Stimulated activated CD8-positive, alpha-beta memory T cell treated with anti-CD3 and anti-CD28 coated beads, Interleukin-2, amount 100 ng/mL, for 1 hour (primary cell): ENCODE measurements at places on chromosomes 5 and 9.

DNA sequence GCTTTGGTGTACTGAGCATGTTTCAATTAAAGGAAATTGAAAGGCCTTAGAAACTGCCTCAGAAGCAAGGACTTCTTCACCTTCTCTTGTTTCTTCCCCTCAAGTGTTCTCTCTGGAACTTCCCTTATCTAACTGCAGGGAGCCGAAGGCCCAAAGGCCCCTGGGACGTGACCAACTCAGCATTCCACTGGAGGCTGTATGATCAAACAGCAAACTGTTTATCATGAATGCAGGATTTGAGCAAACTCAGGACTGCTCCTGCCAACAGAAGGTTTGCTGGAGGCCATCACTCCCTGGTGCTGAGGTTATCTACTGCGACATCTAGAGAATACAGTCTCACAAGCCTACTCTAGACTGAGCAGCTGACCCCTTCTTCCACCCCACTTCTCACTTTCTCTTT lies 4.8 kb upstream of the CDH10 start:
- no peak for DNase-seq

DNA sequence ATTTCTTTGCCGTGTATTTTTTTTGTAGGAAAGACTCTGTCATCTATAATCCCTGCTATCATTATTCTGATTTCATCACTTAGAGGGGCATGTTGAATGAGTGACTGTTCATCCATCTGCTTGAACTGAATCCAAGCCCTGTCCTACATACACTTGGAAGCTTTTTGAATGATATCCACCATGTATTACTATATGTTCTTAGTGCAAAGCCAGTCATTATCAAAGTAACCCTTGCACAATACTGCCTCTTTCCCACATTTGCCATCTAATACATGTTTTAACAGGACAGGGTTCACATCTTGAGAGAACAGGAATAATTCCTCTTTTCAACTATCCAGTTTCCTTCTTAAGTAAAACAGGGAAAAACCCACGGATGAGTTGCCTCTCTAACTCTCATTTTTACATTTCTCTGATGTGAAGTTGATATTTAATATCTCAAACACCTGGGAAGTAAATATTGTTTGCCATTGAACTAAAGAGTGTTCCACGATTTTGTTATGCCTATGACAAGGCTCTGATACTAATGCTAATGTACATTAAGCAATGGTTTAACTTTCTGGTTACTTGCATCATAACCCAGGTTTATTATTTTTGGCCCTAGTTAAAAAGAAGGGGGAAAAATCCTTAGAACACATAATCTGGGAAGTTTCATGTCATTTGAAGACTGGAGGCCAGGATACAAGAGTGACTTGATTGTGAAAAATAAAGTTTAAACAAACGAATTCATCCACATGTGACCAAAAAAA lies 103.7 kb upstream of the TARS1 start:
- no peak for DNase-seq

DNA sequence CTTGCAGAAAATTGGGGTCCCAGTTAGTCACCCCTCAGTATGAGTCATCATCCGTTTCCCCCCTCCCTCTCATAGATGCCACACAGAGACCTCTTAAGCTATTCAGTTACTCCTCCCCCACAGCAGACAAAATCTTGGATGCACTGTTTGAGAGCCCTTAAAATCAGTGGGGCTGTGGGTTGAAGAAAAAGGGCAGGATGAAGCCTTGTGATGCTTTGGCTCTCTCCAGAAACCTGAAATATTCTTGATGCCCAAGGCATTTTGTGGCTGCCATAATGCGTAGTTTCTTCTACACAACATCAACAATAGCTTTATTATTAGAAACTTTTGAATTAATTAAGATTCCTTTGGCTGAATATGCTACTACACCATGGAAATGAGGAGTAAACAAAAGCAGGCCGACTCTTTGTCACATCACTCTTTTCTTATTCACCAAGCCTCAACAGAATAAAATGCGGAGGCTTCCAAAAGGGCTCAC lies 133.8 kb downstream of the MRPS30 start:
- DNase-seq: no peak

- no peak for DNase-seq
These were observed 168.4 kb downstream of the PBX3 start for GRCh38 chr9:125915606-125916005.

- DNase-seq: no peak
These were observed 15.0 kb downstream of the ANKRD33B start for GRCh38 chr5:10578869-10579268.

DNA sequence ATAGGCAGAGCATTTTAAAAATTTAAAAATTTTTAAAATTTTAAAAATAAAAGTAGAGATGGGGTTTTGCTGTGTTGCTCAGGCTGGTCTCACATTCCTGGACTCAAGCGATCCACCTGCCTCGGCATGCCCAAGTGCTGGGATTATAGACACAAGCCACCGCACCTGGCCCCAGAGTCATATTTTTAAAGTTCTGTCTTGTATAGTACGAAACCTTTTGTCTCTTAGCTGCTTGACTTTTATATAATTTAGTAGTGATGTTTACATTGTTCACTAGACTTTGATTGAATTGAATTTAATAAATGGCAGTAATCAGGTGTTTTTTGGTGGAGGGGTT lies 31.0 kb downstream of the LRRTM2 start:
- no peak for DNase-seq

DNA sequence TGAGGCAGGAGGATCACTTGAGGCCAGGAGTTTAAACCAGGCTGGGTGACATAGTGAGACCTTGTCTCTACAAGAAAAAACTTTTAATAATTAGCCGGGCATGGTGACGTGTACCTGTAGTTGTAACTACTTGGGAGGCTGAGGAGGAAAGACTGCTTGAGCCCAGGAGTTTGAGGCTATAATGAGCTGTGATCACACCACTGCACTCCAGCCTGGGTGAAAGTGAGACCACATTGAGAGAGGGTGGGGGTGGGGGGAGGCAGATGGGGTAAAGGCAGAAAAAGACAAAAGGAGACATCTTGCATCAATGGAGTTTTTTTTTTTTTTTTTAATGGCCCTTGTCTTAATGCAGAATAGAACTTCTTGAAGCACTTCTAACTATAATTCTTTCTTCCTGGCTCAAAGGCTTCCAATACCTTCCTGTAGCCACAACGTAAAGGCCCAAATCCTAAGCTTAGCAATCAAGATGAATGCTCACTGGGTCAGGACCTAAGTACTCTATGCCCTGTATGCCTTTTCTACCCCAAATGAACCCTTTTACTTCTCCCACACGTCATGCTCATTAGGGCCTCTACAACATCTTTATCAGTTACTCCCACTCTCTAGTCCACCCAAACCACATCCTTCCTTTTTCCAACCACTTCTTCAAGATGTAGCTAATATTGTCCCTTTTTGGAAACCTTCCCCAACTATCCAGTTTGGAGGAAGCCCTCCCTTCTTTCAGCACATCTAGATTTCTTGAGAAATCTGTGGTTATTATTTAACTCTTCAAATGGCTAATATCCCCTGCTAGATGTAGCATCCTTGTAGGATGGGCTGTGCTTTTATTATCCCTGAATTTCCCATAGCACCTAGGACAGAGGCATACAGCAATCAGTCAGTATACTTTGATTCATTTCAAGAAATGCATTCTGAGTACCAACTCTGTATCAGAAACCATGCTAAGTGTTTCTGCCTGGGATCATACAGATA lies 40.8 kb downstream of the CSF2 start:
- no peak for DNase-seq

DNA sequence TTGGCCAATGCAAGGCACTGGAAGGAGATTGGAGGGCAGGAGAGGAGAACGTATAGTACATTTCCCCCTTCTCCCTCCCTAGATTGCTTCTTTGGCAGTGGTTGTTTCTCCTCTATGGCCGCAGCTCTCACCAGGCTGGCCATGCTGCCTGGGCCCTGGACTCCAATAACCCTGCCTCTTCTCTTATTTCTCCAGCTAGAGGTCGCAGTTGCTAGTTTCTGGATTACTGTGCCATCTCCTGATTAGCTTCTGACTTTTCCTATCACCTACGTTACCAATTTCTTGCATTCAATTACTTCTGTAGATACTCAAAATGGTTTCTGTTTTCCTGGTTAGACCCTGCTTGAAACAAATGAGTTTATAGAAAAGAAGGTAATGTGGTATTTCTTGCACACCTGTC lies 2.4 kb upstream of the MACIR start:
- DNase-seq: no peak

- no peak for DNase-seq
These were observed 197.5 kb upstream of the DMRT1 start for GRCh38 chr9:643966-644365.

DNA sequence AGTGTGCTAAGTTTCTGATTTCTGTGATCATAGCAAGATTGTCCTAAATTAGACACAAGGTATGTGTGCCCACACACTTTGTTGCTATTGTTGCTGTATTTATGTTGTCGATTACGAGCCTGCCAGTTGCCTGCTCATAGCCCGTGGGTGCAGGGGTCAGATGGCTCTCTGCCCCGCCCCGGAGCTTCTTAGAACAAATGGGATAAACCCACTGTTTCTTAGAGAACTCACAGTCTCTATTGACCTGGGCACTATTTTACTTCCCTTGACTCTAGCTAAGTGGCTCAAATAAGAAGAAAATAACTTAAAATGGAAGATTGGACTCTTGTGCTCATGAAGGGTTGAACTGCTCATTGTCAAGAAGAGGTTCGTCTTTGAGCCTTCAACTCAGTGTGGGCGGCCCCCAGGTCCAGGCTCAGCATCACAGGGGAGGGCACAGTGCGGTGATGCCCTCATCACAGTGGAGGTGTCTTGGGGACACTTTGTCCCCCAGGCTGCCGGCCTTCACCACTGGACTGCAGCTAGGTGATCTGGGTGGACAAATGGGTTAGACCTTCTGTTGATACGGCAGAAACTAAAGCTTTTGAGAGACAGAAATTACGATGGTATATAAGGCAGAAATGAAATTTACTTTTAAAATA lies 155.5 kb downstream of the TENT4A start:
- no peak for DNase-seq

GRCh38 chr9:34562135-34562745 lies 27.3 kb downstream of the CNTFR start:
- DNase-seq: no peak

DNA sequence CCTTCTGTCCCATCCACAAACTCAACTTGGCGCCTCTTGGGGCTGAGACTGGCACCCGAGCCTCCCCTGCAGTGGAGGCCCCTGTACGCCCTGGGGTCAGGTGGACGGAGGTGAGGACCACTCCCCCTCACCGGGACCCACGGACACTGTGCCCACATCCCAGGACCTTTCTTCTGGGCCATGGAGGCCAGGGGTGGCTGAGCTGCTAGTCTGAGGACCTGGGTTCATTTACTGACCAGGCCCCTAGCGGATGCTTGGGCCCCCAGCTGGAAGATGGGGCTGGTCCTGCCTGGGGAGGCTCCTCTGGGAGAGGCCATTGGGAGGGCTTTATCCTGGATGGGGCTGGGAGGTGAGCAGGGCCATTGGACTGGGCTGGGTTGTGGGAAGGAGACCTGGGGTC lies 16.9 kb upstream of the SLC6A19 start:
- no peak for DNase-seq

DNA sequence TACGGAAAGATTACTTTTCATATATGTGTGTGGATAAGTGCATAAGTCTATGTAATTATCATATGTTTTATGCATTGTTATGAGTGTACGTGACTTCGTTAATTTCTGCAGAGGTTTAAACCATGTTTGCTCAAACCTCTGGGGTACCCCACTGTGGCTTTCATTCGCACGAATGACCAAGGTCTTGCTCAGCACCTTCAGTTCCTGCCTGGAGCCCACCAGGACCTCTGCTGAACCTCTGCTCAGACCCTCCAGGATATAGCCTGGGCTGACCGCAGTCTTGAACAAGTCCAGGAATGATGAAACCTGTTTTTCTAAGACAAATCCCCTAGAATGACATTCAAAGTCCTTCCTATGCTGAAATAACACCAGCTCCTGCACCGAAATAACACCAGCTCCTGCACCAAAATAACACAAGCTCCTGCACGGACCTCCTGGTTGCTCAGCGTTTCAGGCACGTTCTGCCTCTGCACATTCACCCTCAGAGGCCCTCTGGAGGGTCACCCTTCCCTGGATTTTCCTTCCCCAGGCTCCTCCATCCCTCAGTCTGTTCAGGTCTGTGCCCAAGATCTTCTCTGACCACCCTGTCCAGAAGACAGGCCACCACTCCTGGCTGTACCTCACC lies 99.7 kb upstream of the BOD1 start:
- no peak for DNase-seq

GRCh38 chr9:28925157-28925556 lies 1351.9 kb upstream of the C9orf72 start:
- DNase-seq: no peak

DNA sequence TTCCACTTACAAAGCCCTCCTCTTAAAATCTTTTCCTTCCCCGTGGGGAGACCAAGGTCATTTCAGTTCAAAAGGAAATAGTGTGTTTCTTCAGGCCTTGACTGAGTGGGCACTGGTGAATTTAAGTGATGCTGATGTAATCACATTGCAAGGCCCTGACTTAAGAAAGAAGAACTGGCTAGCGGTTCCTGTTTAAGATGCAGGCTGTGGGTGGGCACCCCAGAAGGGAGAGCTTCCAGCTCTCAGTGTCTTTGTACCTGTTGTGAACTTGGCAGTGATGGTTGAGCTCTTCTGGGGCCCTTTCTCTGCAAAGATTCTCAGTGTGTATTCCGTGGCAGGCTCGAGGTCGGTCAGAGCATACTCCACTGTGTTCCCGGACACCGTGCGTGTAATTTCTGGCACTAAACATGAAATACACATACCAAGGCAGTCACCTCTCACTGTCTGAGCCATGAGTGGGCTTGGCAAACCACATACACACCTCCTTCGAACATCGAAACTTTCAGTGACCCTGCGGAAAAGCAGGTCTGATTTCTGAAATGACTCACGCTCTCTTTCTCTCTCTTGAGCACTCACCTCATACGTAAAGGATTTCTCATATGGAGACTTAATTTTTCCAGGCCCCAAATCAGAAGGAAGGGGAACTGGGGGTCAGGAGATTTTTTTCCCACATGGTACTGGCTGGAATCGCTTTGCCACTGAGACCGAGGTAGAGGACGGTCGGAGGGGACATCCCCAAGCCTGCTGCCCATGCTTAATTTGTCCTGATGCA lies 81.9 kb downstream of the TNC start:
- no peak for DNase-seq

DNA sequence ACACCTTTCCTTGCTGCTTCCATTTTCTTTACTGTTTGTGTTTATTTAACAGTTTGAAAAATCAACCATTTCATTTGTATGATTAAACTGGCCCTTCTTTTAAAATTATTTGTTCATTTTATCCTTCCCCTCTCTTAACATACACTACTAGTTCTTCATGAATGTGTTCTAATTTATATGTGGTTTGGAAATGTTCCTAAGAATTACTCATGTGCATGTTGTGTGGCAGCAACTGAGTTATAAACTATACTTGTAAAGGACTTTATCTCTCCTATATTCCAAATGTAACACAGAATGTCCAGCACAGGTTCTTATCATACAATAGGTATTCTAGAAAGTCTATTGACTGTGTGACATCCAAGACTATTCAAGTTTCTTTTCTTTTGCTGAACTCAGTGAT lies 358.2 kb upstream of the MEF2C start:
- no peak for DNase-seq

GRCh38 chr5:95923918-95924544 lies 37.6 kb downstream of the ELL2 start:
- DNase-seq: no peak

GRCh38 chr9:133694686-133695085 lies 43.5 kb downstream of the SARDH start:
- DNase-seq: no peak
